ENCODE measurements at places on chromosomes 4 and X.
A peak's percentile ranks its signal among the peaks of the same experiment; 100 is the strongest.

DNA sequence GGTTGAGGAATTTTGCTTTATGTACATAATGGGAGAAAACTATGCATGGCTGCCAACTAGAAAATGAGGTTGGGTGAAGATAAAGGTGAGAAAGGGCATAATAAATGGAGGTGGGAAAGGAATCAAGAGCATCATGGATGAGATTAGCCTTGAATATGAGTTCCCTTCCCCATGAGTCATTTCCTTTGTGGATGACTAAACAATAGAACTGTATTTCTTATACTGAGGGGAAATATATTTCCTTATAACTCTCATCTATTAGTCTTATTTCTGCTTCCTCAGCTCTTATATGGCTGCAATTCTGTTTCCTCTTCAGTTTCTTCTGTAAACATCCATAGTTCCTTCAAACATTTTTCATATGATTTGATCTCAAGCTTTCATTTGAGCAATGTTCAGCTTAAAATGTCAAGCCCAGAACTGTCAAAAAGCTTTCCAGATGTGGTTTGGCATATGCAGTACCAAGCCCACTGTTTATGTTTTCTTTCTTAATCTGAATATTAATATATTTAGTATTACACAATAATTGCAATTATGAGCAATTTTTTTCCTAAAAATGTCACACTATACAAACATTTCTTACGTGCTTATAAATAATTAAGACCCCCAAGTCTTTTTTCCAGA is 100.7 kb upstream of the GRPR start:
- DNase-seq: no peak

DNA sequence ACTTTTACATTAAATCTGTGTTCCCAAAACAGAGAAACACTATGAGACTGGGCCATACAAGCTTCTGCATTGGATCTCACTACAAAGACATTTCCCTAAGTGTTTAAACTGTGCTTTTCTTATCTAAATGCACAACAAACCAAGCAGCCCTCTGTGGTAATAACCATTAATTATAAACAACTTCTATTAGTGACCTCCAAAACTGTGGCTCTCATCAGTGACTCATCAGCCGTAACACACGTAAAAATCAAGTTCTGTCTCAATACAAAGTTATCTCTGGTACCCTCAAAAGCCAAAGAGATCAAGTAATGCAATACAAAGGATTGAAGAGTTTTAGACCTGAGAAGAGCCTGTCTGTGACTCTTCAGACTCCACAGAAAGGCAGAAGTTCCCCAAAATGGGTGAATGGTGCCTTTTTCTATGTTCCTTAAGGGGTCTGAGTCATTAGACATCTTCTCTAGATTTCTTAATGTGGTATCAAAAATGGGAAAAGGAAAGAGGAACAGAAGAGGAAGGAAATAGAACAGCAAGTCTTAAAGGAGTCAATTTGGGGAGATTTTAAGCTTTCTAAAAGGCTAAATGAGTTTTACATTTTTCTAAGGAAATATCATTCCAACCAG is 189.8 kb upstream of the PPP1R2C start:
- DNase-seq: no peak

DNA sequence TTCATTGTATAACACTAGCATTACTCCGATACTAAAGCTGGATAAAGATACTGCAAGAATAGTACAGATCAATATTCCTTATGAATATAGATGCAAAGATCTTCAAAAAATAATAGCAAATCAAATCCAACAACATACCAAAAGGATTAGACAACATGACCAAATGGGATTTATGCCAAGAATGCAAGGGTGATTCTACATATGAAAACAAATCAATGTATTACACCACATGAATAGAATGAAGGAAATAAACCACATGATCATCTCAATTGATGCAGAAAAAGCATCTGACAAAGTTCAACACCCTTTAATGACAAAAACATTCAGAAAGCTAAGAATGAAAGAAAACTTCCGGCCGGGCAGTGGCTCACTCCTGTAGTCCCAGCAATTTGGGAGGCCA is 42.8 kb downstream of the CUL4B start:
- DNase-seq: no peak

GRCh38 chr4:90585961-90586360 is 458.8 kb downstream of the CCSER1 start:
- no peak for DNase-seq

GRCh38 chrX:46376246-46376885 is 168.9 kb downstream of the ZNF674 start:
- DNase-seq: peak; percentile 79

Measured in endodermal cell (in vitro differentiated cells).